ENCODE measurements at places on chromosomes 7 and 10.

GRCh38 chr7:12434012-12434642 is 30.5 kb upstream of the VWDE start:
- no peak for DNase-seq

DNA sequence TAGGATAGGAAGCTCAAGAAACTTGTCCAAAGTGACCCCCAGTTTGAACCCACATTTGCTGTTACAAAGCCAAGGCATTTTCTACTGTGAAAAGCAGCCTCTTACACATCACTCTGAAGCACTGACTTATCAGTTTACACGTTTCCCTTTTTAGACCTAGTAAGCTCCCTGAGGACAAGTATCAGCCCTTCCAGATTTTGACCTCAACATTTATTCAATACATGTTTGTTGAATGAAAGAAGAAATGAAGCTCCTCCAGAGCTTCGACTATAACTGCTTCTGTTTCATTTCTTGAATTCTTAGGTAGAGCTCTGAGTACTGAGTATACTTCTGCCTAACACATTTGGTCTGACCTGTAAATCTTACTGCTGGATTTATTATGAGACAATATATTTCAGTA is 2.7 kb downstream of the WASL start:
- DNase-seq, result no peak

GRCh38 chr10:91511549-91512330 is 101.6 kb downstream of the HECTD2 start:
- DNase-seq, result no peak

DNA sequence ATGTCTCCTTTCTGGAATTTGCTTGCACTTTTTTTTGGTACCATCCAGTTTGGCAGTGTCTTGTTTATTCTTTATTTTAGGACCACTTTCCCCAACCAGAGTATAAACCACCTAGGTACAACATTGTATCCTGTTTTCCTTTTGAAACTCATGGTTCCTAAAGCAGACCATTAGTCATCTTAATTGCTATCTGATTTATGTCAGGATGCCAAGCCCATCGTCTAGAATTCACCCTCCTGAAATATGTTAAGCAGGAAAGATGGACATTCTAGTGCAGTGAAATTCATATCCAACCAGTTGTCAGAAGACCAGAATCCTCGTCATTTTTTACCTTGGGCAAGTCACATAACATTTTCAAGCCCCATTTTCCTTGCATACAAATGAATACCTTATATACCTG is 223.6 kb upstream of the KMT2E start:
- no peak for DNase-seq

- no peak for DNase-seq
Observed at GRCh38 chr7:92831716-92832533, 4.4 kb downstream of the CDK6 start.

DNA sequence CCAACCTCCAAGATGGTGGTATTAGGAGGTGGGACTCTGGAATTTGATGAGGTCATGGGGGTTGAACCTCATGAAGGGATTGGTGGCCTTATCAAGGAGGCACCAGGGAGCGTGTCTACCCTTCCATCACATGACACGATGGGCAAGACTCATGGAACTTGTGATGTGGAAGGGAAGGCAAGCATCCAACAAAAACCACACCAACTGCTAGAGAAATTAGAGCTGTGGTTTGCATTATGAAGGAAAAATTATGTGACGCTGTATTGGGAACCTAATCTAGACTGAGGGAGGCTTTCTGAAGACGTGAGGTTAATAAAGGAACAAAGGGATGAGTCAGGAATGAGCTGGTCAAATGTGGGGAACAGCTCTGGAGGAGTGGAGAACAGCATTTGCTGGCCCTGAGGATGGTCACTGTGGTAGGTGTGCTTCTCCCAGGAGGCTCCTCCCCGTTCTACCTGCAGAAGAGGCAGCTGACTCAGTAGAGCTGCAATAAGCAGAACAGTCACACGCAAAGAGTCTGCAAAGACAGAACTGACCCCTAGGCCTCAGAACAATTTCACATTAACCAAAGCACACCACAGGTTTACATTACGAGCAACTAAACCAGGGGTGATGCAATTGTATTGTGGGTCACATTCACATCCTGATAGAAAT is 236.6 kb upstream of the GRB10 start:
- no peak for DNase-seq

DNA sequence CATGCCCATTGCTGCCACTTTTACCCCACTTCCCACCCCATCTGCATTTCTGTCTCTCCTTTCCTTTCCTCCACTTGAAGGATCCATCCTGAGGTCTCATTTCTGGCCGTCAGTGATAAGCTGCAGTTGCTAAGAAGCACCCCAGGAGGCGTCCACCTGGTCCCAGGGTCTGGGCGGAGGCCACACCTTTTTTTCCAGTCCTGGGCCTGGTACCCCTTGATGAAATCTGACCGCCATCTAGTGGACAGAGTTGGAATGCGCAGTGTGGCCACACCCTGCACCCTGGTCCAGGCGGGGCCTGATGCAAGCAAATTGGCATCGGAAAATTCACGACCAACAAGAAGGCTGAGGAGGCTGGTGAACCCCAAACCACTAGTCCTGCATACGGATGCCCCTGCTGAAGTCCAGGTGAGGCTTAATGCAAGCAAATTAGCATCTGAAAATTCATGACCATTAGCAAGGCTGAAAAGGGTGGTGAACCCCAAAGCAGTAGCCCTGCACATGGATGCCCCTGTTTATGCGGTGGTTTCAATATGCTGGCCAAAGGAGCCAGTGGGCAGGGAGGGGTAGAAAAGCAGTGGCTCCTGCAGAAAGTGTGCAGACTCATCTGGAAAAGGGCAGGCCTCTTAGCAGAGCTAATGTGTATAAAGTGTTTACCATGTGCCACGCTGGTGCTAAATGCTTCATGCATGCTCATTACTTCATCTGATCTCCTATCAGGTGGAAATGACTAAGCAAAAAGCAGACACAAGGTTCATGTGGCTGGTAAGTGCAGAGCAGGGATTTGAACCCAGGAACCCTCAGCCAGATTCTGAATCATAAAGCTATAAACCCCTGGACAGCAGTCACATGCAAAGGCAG is 43.2 kb downstream of the GPAM start:
- no peak for DNase-seq

DNA sequence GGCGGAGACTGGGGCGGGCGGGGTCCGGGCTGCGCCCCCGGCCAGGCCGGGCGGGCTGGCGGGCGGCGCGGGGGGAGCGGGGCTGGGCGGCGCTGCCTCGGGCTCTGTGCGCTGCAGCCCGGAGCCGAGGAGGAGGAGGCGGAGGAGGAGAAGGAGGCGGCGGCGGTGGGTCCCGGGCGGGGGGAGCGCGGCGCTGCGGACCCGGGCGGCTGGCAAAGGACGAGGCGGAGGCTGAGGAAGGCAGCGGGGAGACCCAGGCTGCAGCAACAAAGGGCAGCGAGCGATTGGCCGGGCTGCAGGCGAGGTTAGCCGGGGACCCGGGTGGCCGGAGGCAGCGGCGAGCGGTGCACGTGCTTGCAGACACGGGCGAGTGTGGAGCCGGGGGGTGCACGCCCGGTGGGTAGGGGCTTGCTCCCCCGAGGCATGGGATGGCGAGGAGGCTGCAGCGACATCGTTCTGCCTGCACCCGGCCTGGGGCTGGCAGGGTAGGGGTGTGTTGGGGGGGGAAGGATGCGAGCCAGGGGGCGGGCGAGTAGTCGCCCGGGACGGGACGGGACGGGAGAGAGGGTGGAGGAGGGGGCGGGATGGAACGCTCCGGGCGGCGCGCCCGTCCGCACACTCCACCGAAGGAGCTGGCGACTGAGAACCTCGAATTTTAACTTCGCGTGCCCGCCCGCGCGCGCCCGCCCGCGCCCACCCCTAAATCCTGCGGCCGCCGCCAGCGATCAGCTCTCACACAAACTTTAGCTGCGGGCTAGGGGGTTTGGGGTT is 844 bp upstream of the KAT6B start:
- no peak for DNase-seq

- DNase-seq, result no peak
Observed at GRCh38 chr10:76119515-76119914, 688.1 kb downstream of the LRMDA start.

DNA sequence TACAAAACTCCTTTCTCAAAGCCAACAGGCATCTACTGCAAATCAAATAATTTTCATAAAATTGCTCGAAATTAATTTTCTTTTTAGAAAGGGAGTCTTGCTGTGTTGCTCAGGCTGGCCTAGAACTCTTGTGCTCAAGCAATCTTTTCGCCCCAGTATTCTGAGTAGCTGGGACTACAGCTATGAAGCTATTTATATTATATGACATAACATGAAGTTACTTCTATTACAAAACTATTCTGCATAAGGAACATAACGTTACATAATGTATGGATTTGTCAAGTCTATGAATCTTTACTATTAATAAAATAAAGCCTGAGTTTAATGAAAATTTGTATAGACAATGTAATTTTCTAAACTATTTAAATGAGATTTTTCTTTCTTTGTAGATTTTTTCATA is 415.0 kb downstream of the PARD3 start:
- no peak for DNase-seq

GRCh38 chr10:71089162-71089561 is 123.2 kb upstream of the UNC5B start:
- DNase-seq, result no peak

- DNase-seq, result no peak
Observed at GRCh38 chr10:115321360-115321759, 228.2 kb downstream of the ATRNL1 start.

DNA sequence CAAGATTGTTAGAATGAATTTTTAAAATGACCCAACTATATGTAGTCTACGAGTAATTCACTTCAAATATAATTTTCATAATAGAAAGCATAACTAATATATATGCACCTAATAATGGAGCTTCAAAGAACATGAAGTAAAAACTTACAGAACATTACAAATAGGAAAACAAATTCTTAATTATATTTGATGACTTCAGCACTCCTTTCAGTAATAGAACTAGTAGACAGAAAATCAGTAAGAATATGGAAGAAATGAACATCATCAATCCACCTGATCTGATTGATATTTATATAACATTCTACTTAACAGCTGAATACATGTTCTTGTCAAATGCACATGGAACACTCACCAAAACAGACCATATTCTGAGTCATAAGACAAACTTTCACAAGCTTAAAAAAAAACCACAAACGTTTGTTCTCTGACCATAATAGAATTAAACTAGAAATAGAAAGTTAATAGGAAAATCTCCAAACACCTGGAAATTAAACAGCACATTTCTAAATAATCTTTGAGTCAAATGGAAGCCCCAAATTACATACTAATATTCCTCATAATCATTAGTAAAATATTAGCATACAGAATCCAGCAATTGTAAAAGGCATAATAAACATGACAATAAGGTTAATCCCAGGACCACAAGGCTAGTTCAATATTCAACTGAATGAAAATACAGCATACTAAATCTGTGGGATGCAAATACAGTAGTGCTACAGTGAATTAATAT is 48.0 kb downstream of the BRAF start:
- DNase-seq, result no peak

Measured in esophagus squamous epithelium (tissue), 5 donors.